ENCODE measurements at places on chromosomes 16 and 17. TPM values are rescaled to one million over a fixed set of nuclear protein-coding genes. Genes with fewer than 3 reads are reported as not detected.

Gene ATP2A3
- 46.6 TPM for polyA plus RNA-seq

Gene VTN
- not detected for polyA plus RNA-seq

Gene GDPD1
- 5.2 TPM for polyA plus RNA-seq

Gene FBXO31
- 30.8 TPM for polyA plus RNA-seq

Gene ZNF207
- polyA plus RNA-seq, result 168 TPM

Gene SULT1A2
- polyA plus RNA-seq, result not detected

Gene KRT14
- not detected for polyA plus RNA-seq

Gene EPN3
- polyA plus RNA-seq, result not detected

Gene CACNG3
- not detected for polyA plus RNA-seq

Gene ZG16
- polyA plus RNA-seq, result not detected

All from naive thymus-derived CD4-positive, alpha-beta T cell (primary cell).